ENCODE measurements at places on chromosomes 7 and 10. TPM values are rescaled to one million over a fixed set of nuclear protein-coding genes. Genes with fewer than 3 reads are reported as not detected.

GRCh38 chr10:103548581-103549348 lies 55.3 kb downstream of the NEURL1 start:
- no peak for DNase-seq

- no peak for DNase-seq
Observed at GRCh38 chr7:116715077-116715476, 43.1 kb downstream of the MET start.

- DNase-seq: peak; percentile 4
Observed at GRCh38 chr7:31699050-31699449, 12.0 kb downstream of the PPP1R17 start.

The BLVRA gene
- total RNA-seq: 12.8 TPM

The ELFN1 gene
- total RNA-seq: not detected

The ARMC10 gene
- 6.6 TPM for total RNA-seq

The FGL2 gene
- total RNA-seq: not detected

The RPEL1 gene
- not detected for total RNA-seq

The MACC1 gene
- total RNA-seq: 0.14 TPM

The SLC29A3 gene
- total RNA-seq: 2.9 TPM

The CALML5 gene
- not detected for total RNA-seq
